Activated CD4-positive, CD25-positive, alpha-beta regulatory T cell (primary cell): ENCODE measurements at places on chromosomes 7 and 10.

GRCh38 chr10:68047122-68047521 lies 28.0 kb downstream of the HERC4 start:
- no peak for DNase-seq

DNA sequence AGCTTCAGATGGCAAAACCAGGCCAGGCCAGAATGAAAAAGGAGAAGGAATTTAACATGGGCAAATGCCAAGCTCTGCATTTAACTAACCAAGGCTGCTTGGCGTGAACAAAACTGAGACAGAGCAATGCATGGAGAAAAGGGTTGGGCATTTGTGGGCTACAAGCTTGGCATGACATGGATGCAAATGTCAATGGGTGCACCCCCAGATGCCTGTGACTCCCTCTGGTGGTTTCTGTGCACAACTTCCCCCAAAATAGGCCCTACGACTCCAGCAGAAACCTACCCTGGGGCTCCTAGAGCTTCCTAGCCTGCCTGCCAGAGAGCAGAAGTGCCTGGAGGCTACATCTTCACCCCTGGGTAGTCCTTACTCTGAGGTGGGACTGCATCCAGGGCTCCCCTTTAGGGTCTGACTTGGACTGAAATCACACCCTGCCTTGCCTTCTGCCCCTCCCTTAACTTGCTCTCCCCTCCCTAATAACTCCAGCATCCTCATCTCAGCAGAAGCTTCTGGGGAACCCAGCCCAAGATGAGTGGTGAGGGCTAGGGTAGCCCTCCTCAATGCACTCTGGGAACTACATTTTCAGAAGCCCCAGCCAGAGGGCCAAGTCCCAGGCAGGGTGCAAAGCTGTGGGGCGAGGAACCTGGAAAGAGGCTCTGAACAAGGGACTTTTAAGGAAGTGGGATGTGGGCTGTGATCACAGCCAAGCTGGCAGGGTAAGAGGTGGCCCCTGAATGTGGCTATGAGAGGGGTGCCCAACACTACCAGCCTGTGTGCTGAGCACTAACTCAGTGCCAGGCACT lies 11.3 kb downstream of the GPRIN2 start:
- no peak for DNase-seq

- DNase-seq: no peak
Observed at GRCh38 chr7:128939861-128940410, 2.2 kb downstream of the IRF5 start.

- DNase-seq: no peak
Observed at GRCh38 chr10:48551861-48552591, 52.8 kb downstream of the ARHGAP22 start.

DNA sequence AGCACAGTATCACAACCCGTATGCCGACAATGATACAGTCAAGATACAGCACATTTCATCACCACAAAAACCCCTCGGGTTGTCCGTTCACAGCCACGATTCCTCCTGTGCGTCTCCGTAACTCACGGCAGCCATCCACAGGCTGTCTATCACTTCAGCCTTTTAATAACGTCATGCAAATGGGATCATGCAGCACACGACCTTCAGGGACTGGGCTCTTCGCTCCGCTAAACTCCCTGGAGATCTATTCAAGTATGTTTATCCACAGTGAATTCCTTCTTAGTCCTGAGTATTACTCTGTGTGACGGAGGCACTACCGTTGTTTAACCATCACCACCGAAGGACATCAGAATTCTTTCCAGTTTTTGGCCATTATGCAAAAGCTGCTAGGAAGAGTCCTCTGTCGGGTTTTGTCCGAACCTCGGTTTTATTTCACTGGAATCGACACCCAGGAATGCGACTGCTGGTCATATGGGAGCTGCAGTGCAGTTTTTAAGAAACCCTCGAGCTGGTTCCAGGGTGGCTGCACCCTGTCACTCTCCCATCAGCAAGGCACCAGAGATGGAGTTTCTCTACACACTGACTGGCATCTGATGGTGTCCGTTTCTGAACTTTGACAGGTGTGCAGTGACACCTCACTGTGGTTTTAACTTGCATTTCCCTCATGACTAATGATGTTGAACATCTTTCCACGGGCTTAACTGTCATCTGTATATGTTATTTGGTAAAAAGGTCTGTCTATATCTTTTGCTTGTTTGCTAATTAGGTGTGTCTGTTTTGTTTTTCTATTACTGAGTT lies 193.6 kb downstream of the MAD1L1 start:
- DNase-seq: no peak

DNA sequence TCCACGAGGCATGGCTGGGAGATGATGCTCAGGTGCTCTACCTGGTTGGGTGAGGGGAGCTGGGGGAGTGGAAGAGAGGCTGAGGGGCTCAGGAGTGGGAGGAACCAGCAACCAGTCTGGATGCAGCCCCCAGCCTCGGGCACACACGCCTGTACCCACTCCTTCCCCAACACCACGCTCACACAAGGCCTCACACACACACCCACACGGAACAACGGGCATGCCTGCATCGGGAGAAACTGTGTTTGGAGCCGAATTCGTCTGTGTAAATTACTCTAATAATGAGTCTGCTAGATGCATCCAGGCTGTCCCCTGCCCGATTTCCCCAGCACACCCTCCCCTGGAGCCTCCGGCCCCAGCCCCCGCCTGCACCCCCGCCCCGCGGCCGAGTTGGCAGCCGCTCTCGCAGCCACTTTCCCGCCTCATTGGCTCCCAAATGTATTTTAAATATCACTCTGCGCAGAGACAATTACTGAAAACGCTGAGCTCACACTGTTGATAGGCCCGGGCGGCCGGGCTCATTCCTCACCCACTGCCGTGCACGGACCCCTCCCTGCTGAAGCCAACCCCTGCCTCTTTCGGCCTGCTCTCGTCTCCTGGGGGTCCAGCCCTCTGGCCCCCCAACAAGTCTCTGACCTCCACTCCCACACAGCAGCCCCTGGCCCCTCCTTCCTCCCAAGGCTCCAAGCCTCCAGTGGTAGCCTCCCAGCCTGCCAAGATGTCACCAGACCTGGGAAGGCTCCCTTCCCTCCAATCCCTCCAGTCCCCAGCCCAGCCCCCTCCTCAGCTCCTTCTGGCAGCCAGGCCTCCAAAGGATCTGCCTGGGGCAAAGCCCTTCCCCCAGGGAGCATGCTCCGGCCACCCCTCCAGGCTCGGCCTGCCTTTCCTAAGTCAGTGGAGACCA lies 11.1 kb downstream of the H2BK1 start:
- DNase-seq: no peak

GRCh38 chr7:84372712-84373111 lies 178.1 kb upstream of the SEMA3A start:
- no peak for DNase-seq

DNA sequence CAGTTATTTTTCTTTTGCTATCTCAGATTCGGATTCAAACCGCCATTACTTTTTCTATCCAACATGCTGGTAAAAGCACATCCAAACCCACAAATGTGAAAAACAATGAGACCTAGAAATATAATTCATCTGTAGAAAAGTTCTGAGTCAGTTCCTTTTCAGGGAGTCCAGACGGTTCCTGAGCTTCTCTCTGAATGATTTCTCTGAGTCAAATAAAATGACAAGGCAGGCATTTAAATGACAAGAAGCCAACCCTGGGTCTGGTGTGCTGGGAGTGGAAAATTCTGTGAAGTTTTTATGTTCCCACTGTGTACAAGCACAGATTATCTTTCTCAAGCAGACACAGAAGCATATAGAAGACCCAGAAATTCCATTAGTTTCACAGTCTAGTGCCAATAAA lies 96.3 kb upstream of the ANKRD1 start:
- DNase-seq: no peak

- DNase-seq: no peak
Observed at GRCh38 chr7:44472843-44473242, 17.6 kb downstream of the NUDCD3 start.

GRCh38 chr10:6173203-6173602 lies 29.5 kb upstream of the PFKFB3 start:
- DNase-seq: peak; percentile 38

DNA sequence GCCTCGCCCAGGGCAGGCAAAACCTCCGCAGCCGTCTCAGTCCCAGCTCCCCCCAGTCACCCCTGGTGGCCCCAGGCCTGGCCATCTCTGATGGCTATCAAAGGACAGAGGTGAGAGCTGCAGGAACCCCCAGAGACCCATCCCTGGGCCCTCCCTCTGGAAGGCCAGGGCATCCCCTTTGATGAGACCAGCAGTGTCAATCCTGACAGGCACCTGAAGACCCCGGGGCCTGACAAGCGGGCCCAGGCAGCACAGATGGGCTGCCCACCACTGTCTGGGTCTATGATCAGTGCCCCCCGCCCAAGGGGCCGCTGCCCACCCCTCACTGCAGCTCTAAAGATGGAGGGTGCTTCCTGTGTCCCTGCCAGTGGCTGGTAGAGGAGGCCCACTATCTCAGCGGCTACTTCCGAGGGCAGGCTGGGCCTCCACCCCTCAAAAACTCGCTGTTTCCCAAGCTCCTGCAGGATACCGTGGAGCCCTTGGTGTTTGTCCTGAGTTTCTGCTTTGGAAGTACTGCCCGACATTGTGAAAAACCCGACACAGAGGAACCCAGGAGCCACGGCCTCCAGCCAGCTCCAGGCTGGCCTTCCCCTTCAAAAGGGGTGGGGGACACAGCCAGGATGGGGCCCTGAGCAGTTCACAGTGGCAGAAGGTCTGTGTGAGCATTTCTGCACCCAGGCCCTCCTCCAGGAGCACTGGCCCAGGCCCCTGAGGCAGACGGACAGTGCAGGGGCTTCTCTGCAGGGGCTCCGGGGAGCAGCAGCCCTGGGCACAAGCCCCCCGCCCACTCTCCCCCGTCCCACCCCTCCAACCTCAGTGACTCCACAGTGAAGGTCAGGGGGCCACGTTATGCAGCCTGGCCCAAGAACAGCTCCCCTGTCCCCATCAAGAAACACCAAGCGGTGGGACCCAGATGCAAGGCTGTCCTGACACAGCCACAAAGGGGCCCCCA lies 99.2 kb downstream of the PDGFA start:
- DNase-seq: no peak

- no peak for DNase-seq
Observed at GRCh38 chr7:16918288-16918895, 36.6 kb upstream of the AGR3 start.

DNA sequence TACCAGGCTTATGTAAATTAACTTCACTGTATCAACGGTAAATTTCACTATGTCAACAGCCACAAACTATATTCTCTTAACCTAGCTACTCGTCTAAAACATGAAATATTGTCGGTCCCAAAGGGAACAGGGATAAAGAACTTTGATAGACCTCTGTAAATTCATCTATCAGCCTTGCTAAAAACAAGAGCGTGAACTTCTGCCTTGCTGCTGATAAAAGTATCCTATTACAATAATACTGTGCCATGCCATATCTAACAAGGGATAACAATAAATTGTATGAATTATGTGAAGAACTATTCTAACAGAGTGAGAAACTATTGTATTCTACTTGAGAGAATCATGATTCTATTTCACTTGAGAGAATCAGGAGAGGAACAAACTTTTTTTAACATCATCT lies 117.2 kb downstream of the CNOT4 start:
- DNase-seq: no peak

GRCh38 chr7:80189638-80190037 lies 55.0 kb downstream of the GNAI1 start:
- no peak for DNase-seq

GRCh38 chr10:73054286-73054685 lies 42.4 kb downstream of the P4HA1 start:
- DNase-seq: no peak

DNA sequence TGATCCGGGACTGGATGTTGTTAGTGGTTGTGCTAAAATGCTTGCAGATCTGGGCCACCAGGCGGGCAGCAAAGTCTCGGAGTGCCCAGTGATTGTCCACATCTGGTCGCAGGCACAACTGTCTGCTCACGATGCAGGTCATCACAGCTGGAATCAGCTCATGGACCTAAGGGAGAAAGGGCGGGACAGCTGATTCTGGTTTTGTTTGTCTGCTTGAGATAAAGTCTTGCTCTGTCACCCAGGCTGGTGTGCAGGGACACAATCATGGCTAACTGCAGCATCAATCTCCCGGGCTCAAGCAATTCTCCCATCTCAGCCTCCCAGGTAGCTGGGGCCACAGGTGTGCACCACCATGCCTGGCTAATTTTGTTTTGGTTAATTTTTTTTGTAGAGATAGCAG lies 8.0 kb downstream of the TAF6 start:
- DNase-seq: no peak
